T-cell (primary cell): ENCODE measurements at places on chromosomes 5 and 9.

DNA sequence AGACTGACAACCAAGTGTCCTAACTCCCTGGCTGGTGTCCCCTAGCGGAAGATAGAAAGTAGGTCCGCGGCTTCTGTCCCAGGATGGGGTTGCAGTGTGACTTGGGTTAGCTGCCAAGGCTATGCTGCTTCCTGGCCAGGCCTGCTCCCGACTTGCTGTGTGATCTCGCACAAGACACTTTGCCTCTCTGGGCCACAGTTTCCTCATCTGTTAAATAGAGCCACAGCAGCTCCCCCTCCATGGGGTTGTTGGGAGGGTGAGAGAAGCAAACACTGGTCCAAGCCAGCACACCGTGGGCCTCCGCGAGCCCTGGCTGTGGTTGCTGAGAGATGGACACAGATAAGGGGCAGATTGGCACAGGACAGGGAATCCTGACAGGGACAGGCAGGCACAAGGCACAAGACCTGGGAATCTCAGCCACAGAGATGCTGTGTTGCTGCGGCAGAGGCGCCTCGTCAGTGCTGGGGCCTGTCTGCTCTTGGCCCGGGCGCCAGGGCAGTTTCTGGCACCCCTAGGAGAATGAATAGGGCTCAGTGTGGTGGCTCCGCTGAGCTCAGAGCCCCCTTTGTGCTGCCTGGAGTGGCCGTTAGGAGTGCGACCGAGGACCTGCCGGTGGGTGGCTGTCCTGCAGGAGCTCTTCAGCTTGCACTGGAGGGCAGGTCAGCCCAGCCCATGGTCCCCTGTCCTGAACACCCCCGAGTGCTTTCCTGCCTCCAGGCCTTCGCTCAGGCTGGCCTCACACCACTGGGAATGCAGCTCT, 1.8 kb upstream of the SH2D3C start:
- DNase-seq, result no peak

- no peak for DNase-seq
Measured at GRCh38 chr5:32436553-32437242, 7.8 kb downstream of the ZFR start.

DNA sequence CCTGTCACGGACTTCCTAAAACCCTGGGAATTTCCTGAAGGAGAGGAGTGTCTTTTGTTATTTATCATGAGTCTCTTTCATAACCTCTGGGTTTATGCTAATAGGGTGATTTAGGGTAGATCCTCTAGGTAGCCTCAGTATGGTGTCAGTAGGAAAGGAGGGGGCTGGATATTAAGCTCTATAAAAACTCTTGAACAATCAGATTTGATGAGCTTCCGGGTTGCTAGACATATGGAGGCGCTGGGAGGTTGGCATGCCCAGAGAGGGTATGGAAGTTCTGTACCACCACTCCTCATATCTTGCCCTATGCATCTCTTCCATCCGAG, 15.6 kb upstream of the PTBP3 start:
- no peak for DNase-seq

GRCh38 chr5:95564450-95564849, 9.5 kb downstream of the ARSK start:
- DNase-seq, result no peak

- DNase-seq, result no peak
Measured at GRCh38 chr5:66655395-66656324, 59.5 kb downstream of the MAST4 start.

DNA sequence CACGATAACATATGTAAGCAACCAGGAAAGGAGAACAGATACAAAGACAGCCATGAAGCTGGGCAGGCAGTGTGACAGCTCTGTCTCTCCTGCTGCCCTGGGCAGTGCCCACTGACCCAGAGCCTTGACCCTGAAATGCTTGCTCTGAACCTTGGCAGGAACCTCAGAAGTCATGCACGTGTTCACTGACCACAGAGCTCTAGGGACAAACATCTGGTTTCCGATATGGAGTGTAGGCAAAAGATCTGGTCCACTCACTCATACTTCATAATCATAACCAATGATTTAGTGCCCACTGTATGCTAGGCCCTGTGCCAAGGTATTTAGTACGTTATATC, 102.6 kb downstream of the FSTL4 start:
- no peak for DNase-seq

DNA sequence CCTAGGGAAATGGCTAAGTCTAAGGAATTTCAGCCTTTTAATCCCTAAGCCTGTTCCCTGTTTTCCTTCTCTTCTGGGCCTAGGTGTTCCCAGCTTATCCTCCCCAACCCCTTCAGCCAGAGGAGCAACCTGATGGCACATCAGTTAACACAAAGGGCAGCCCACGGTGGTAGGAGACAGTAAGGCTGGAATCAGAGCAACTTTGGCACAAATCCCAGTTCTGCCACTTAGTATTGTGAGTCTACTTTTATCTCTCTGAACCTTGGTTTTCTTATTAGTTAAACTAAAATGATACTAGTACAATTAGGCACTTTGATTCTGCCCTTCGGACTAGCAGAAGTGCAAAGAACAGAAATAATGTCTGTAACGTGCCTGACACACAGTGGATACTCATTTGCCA, 246.8 kb downstream of the SAXO1 start:
- no peak for DNase-seq

DNA sequence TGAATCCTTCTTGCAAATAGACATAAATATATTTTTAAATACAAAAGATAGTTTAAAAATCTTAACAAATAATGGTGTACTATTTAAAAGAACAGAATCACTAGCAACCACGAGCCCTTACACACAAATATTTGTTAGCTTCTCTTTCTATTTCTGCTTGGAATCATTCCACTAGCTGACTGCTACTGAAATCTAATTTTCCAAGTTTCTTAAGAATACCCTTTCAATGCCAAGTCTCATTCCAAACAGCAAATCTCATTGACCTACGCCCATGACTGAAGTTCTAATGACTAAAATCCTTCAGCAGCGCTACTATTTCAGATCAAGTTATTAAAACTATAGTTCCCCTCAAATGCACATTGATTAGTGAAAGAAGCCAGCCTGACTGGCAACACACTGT, 13.2 kb upstream of the PPP1R2B start:
- DNase-seq, result no peak

GRCh38 chr5:80216753-80217596, 38.9 kb downstream of the SERINC5 start:
- no peak for DNase-seq

DNA sequence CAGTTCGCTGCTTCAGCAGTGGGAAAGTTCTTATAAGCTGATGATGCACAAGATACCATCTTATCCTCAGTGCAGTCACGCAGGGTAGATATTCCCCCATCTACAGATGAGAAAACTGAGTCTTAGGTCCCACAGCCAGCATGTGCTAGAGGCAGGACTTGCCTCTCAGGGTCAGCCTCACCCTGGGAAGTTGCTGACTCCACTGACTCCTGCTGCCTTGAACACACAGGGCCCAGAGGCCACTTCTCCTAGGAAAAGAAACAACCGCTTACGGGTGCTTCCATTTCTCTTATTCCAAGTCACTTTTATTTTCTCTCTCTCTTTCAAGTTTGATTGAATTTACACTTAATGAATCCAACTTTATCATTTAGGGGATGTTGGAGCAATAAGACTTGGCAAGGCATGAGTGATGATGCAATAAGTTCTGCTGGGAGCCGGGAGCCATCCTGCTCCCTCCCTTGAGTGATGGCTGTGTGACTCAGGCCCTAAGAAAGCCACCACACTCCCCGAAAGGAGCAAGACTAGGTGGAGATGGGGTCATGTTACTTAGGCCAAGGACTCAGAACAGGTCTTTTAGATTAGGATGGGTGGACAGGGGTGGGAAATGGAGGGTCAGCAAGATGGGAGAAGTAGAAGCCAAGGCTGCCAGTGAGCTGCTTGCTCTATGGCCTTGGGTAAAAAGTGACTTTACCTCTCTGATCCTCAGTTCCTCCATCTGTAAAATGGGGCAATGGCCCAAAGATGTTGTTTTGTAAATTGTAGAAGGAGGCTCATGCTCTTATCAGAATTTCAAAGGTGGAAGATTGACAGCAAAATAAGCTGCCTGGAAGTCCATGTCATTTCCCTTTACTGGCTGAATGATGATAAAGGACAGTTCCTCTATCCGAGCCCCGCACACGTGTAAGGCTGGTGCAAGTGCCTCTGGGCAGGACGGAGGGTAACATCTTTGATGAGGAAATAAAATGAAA, 67.4 kb upstream of the ZNF618 start:
- no peak for DNase-seq

DNA sequence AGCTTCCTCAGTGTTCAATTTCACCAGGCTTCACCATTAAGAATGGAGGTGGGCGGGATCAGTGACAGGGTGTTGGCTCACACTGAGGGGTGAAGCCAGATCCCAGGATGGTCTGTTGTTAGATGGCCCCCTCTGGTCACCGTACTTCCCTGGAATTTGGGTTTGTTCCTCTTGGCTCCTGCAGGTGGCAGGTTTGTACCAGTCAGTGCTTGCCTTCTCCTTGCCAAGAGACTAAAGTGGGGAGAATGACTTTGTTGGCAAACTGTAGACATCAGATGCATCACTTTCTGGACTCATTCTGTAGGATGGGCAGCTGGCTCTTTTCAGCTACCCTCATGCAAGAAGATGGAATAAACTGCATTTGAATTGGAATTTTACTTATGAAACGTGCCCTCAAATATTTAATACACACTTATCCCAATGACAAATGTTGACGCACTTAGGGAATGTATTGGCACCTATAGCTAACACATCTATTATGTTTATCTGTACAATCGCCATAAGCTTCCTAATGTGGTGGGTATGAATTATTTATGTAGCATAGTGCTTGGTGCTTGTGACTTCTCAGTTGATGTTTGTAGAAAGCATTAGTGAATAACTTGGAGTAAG, 31.4 kb upstream of the ANKRD55 start:
- no peak for DNase-seq

GRCh38 chr5:56003679-56004078, 8.9 kb upstream of the IL6ST start:
- DNase-seq, result no peak

GRCh38 chr5:17440766-17441165, 57.3 kb upstream of the TAF11L2 start:
- no peak for DNase-seq

GRCh38 chr5:150612905-150613670, 27.4 kb upstream of the SYNPO start:
- no peak for DNase-seq

DNA sequence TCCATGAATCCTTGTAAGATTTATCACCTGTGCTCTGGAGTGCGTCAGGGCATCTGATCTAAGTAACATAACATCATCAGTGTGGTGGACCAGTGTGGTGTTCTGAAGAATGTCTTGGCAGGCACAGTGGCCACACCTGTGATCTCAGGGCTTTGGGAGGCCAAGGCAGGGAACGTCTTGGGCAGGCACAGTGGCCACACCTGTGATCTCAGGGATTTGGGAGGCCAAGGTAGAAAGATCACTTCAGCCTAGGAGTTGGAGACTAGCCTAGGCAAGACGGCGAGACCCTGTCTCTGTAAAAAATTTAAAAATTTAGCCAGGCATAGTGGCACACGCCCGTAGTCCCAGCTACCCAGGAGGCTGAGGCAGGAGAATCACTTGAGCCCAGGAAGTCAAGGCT, 185.5 kb downstream of the CACNA1B start:
- DNase-seq, result no peak

GRCh38 chr9:6884101-6884500, 126.3 kb downstream of the KDM4C start:
- DNase-seq, result no peak

GRCh38 chr5:148719605-148720004, 65.3 kb upstream of the HTR4 start:
- DNase-seq, result no peak

- no peak for DNase-seq
Measured at GRCh38 chr9:14277244-14277643, 36.7 kb downstream of the NFIB start.

DNA sequence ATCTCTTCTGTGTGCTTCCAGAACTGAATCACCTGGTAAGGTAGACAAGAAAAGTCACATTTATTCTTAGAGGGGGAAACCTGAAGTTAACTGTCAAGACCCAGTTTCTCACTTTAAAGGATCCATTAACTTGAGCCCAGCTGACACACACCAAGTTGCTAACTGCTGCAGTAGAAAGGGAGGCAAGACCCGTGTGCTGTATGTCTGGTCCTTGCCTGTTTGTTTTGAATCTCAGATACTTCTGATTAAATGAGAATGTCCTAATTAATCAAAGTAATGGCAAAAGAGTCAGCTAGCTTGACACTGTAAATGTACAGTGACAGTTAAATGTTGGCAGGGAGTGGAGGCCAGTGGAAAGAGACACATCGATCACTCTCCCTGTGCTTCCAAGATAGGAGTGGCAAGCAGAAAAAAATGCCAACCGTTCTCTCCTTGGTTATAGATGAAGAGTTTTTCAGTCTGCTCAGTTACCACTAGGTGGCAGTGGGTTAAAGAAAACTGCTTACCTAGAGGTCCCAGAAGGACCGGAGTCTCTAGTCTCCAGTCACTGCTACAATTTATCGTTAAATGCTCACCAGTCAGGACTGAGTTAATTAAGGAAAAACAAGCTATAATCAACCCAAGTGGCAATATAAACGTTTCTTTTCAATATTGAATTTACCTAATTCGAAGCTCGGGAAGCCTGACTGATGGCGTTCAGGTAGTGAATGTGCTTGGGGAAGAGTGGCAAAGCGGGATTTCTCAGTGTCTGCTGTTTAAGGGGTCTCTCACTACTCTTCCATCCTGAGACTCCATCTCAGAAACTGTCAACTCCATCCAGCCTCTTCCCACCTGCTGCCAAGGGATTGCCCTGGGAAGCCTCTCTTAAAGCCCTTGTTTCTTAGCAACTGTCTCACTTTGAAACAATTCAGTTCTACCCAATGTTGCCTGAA, 18.4 kb downstream of the LSM11 start:
- DNase-seq, result no peak

DNA sequence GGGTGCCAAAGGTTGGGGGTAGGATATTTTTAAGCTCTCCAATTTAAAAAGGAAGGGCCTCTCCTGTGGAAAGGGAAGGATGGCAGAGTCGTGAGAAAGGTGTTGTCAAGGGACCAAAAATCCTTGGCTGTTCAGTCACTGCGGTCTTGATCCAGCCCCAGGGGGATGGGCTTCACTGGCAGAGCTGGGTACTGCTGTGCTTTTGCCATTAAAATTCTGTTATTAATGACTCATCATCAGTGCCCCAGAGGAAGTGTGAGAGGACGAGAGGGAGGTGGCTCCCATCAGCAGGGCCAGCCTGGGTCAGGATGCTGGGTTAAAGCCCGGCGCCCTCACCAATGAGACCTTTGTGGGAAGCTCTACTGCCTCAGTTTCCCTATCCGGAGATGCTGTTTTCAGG, 16.7 kb downstream of the PCDH12 start:
- DNase-seq, result no peak

DNA sequence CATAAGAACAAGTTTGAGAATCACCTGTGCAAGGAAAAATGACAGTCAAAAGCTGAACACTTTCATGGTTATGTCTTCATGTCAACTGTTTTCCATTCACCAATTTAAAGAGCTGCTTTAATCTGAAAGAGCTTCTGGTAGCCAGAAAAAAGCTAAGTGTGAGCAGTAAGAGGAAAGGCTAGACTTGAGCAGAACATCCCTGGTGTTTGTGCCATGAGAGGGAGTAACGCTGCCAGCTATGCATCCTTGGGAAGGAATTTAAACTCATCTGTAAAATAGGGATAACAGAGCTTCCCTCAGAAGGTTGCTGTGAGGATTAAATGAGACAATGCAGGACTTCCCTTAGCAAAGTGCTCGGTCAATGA, 193.7 kb downstream of the MAPKAP1 start:
- DNase-seq, result no peak

- DNase-seq, result no peak
Measured at GRCh38 chr5:158159621-158160020, 300.7 kb upstream of the CLINT1 start.
